ENCODE measurements at places on chromosomes 11 and 22.

- no peak for DNase-seq
These were observed 151.6 kb upstream of the NAV2 start for GRCh38 chr11:19561011-19561410.

DNA sequence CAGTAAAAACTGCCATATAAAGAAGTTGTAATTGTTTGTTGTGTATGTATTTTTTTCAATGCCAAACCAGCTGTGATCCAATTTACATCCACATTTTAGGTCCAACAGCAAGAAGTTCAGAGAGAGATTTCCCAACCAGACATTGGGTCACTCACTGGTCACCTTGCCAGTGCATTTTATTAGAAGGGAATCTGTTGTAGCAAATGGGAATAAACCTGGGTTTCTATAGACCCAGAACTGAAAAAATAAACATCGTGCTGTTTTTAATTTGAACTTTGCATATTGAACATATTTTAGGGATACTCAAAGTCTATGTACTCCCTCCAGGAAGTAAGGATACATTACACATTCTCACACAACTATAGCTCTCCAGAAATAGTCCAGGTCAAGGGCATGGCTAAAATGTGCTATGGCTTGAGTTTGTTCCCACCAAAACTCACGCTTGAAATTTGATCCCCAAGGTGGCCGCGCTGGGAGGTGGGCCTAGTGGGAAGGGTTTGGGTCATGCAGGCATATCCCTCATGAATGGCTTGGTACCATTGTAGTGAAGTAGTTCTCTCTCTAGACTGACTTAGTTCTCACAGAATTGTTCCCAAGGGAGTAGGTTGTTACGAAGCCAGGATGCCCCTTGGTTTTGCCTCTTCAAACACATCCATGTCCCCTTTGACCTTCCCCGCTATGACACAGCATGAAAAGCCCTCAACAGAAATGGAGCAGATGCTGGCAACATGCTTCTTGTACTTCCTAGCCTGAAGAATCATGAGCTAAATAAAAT, 90.9 kb downstream of the RRAS2 start:
- DNase-seq, result no peak

DNA sequence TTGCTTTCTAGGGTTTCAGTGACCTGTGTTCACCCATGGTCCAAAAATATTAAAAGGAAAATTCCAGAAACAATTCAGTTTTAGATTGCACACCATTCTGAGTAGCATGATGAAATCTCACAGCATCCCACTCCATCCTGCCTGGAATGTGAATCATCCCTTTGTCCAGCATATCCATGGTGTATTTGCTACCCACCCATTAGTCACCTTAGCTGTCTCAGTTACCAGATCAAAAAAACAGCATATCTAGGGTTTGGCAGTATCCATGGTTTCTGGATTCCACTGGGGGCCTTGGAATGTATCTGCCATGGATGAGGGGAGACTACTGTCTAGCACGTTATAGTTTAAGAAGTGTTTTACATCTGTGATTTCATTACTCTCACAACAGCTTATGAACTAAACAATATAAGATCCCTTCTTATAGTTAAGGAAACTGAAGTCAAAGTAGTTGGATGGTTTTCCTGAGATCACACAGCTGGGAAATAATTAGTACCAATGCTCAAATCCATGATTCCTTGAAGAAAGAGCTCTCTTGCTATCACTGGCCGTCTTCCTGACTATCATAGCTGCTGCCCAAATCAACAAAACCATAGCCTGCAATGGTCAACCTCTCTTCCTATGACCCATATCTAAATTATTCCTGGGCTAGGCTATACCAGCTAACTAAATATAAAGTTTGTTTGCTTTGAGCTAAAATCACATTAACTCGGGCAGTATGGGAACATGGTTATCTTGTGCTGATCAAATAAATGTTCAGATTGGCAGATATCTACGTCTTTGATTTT, 122.6 kb downstream of the MICAL2 start:
- no peak for DNase-seq

DNA sequence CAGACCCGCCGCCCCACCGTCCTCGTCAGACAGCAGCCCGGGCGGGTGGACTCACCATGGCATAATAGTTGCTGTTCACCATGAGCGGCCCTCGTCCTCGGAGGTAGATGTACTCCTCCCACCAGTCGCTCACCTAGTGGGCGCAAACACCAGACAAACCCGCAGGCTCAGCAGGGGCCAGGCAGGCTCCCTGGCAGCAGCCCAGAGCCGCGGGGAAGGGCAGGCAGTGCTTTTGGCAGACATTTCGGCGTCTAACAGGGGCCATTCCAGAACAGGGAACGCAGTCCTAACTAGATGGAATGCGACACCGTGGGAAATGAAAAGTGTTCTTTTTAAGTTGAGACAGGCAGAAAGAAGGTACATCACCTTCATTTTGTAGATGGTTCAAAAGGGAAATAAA, 44.9 kb downstream of the CPT1A start:
- DNase-seq, result no peak

- no peak for DNase-seq
These were observed 66.5 kb downstream of the ARHGAP42 start for GRCh38 chr11:100753571-100753970.

DNA sequence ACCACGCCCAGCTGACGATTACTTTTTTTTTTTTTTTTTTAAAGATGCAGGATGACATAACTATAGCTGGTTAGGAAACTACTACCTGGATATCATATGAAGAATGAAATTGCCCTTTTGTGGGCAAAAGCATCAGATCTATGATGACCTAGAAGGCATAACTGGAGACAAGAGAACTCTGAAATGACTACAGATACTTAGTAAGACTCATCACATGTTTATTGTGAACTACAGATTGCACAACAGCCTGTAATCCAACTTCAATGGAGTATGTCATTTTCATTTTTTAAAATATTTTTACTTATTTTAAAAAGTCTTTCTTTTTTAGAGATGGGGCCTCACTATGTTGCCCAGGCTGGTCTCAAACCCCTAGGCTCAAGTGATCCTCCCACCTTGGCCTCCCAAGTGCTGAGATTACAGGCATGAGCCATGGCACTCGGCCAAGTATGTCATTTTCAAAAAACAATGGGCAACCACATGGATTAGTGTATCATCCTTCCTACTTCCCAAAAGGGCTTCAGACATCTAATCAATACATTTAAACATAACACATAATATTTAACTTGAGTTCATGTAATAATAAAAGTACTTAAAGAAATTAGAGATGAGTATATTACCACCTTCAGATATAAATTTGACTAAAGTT, 3.3 kb downstream of the MTMR2 start:
- no peak for DNase-seq

DNA sequence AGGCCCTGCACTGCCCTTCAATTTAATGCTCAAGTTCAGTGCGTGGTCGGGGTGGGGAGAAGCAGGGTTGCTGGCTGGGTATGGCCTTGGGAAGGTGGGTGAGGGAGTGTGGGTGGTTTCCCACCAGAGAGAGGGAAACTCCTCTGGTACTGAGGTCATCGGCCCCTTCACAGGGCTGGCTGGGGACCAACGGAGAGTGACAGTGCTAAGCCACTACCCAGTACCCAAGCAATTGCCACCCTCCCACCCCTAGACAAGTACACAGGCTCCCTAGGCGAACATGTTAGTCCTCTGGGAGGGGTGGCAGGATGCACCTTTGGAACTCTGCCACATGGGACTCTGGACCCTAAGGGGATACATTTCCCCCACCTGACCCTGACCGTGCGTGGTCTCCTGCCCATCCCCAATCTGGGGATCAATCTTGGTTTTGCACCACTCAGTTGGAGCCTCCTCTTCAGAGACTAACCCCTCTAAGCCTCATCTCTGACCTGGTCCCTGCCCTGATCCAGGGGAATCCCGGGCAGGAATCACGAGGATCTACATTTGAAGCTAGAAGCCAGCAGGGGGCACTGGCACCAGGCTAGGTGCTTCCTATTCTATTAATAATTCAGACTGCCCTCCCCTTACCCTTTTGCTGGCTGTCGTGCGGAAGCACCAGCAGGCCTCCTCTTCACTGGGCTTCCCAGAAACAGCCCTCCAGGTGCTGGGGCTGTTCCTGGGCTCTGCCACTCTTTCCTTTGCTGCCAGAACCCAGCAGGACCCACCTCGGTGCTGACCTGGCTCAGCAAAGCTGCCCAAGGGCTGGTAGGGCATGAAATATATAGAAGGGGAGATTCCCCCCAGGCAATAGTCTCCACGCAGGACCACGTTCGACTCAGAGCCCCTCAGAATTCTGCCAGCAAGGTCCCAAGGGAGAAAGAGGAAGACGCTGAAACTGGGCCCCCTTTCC, 377.7 kb downstream of the TENM4 start:
- DNase-seq, result no peak

- DNase-seq, result peak; percentile 39
These were observed 165.1 kb downstream of the CEP164 start for GRCh38 chr11:117492578-117493251.

- no peak for DNase-seq
These were observed 25.0 kb upstream of the CCDC34 start for GRCh38 chr11:27388001-27388400.

DNA sequence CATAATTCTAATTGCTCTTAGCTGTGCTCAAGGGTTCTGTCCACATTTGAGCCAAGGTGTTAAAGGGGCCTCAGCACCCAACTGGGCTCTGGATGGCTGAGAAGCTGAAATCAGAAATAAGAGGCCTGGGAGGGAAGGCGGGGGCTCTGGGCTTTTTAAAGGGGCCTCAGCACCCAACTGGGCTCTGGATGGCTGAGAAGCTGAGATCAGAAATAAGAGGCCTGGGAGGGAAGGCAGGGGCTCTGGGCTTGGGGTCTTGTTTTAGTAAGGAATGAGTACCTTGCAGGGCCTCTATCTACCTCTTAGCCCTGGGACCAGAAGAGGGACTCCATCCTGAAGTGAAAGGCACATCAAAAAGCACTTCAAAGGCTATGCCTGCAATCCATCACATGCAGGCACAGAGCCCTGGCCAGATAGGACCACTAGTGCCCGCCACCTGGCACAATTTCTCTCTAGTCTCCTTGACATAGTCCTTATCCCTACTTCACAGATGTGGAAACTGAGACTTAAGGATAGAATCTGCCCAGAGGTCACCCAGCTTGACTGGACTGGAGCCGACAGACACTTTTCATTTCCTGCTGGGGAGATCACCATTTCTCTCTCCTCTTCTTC, 35.6 kb downstream of the DKK3 start:
- no peak for DNase-seq

Data from right kidney (tissue), 9 donors.